ENCODE measurements at places on chromosomes 12 and 14.

DNA sequence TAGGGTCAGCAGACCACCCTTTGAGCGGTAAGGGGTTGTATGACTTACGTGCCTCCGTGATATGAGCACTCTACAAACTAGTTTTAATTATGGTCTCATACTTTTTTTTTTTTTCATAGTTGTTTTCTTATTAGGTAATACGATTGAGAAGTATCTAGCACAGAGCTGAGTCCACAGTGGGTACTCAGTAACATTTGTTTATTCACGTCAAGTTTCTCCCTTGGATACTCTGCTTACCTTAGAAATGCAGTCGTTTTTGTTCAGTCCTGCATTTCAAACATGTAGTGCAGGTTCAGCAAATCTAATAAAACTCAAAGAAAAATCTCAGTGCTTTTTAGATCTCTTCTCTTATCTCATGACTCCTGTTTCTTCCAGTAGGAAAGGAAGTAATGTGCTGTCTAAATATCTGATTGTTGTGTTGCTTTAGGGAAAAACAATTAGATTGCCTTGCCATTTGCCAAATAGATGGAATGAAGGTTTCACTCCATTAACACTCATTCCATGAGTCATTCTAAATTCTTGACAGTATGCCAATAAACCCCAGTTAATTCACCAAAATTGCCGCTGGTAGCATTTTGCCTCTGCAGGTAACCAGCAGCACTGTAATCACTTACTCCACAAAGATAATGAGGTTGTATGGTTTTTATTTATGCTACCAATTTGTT, 118.9 kb downstream of the PTCSC3 start:
- no peak for DNase-seq

GRCh38 chr12:23847857-23848256, 101.6 kb downstream of the SOX5 start:
- DNase-seq, result no peak

DNA sequence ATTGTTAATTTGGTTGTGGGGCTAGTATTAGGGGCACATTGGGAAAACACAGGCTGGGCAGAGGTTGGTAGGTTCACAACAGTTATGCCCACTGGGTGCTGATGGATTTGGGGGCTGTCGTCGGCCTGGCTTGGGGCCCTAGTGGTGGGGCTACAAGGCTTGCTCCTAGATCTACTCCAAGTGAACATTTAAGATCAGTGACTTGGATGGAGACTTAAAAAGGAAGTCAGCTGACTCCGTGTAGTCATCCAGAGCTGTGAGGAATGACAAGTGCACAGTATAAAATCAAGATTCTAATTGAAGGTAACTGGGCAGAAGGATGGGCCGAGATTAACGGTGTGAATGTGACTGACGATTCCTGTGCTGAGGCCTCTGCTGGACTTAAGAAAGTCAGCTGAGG, 12.8 kb upstream of the NR4A1 start:
- peak; percentile 69 for DNase-seq

- no peak for DNase-seq
Measured at GRCh38 chr12:10361084-10361483, 28.8 kb downstream of the KLRK1 start.

- DNase-seq, result no peak
Measured at GRCh38 chr14:99134516-99135046, 137.4 kb downstream of the BCL11B start.

- DNase-seq, result no peak
Measured at GRCh38 chr12:114826244-114826643, 142.3 kb upstream of the TBX3 start.

DNA sequence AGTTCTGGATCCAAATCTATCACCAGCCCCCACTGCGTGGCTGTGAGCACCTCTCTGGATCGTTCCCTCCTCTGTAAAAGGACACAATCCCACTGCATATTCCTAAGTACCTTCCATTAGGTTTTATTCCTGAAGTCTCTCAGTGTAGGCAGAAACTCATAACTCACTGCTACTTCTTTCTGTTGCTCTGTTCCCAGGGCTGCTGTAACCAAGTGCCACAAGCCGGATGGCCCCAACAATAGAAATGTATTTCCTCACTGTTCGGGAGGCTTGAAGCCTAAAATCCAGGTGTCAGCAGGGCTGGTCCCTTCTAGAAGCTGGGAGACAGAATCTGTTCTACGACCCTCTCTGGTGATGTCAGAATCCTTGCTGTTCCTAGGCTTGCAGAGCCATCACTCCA, 24.9 kb downstream of the FOXN3 start:
- no peak for DNase-seq

GRCh38 chr12:4567073-4567881, 5.3 kb downstream of the DYRK4 start:
- no peak for DNase-seq

GRCh38 chr14:44107156-44107555, 399.9 kb downstream of the FSCB start:
- no peak for DNase-seq

DNA sequence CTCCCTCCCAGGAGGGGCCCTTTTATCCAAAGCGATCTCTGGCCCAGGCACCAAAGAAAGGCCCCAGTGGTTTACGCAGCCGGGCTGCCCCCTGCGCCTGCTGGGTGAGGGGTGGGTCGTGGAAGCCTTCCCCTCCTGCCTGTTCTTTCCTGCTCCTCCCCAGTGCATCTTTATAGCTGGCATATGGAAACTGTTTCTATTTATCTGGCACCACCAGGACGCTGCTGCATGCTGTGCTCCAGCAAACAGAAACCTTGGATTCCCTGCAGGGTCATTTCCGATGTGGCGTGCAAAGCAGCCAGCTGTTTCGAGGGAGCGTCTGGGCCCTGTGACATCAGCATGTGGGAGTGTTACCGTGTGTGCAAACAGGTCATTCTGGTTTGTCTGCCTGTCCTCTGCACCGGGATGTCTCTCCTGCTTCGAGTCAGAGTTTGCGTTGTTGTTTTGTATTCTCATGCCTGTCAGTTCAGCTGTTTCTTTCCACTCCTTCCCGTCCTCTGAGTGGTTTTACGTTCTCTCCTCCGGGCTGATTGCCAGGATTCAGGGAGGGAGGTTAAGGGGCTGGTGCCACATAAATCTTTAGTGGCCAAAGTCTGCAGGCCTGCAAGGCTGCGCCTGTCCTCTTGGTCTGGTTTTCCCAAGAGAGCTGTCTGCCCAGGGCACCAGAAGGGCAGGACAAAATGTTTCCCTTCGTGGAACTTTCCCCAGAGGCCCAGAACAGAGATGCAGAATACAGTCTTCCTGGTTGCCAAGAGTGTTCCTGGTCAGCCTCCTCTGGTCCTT, 24.6 kb downstream of the TPCN1 start:
- DNase-seq, result peak; percentile 85

DNA sequence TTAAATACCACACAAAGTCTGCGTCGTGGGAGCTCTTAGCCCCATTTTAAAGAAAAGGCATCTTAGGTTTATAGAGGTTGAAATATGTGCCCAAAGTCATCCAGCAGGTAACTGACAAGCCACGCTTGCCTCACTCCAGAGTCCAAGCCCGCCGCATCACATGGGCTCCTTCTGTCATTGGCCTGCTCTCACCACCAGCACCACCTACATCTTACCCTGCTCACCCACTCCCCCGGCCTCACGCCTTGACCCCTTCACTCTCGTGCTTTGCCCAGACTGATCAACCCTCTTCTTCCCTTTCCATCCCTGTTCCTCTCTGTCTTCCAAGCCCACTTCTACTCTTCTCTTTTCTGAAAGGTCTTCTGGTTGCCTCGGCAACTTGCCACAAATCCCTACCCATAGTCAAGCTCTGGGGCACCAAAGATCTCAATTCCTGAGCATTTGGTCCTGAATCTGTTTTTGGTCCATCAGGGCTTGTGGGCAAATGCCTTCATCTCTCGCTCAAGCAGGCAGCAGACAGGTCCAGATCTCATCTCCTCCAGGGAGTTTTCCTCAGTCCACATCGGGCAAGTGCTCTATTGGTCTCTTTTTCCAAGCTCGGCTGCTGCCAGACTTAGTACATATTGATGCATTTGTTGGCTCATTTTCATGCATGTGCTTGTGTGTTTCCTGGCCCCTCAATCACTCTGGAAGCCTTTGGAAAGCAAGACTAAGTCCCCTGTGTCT, 3.5 kb upstream of the KRT1 start:
- no peak for DNase-seq

- no peak for DNase-seq
Measured at GRCh38 chr12:47556261-47557030, 149.4 kb downstream of the RPAP3 start.

DNA sequence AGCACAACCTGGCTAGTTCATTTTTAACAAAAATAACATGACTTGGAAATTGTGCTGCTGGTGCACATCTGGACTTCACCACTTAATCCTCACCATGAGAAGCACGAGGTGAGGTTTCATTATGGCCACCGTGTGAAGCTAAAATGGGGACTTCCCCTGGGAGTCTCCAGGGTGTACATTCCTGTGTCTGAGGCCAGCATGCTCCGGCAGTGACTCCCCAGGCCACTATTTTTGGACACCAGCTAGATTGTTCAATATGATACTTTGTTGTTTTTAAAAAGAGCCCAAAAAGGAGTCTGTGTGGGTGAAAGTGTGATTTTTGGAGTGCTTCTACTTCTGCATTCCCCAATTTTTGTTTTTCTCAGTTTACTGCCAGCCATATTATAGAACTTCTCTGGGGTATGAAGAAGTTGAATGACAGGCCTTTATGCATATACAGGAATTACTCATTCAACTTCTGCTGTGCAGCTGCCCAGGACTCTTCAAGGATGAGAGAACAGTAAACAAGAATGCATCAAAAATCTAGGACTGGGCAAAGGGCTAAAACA, 16.9 kb upstream of the AICDA start:
- peak; percentile 56 for DNase-seq

- DNase-seq, result no peak
Measured at GRCh38 chr14:77674931-77675330, 32.9 kb downstream of the ALKBH1 start.

DNA sequence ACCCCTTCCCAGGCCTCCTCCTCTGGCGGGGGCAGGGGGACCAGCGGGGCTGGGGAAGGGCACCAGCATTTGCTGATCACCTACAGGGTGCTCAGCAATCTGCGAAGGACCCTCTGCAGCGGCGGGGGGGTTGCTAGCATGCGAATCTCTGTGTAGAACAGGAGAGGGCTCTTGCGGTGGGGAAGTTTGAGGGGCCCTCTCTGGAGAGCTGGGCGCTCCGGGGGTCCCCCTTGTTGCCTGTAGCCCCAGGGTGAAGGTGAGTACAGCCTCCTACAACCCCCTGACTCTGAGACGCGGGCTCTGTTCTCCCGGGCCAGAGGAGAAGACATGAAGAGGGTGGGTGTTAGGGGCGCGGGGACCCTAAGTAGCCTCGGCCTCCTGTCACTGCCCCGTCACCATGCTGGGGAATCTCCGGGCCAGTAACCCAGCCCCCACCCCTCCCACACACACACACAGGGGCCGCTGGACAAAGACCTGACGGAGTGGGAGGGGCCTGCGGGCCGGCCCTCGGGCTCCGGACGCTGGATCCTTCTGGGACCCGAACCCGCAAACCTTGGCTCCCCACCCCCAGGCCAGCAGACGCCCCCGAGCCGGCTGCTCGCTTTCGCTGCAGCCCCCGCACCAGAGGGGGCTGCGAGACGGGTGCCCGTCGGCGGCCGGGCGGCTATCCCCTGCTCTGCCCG, 734 bp downstream of the FIGNL2 start:
- DNase-seq, result no peak

GRCh38 chr14:68702135-68702534, 90.7 kb downstream of the ZFP36L1 start:
- no peak for DNase-seq

DNA sequence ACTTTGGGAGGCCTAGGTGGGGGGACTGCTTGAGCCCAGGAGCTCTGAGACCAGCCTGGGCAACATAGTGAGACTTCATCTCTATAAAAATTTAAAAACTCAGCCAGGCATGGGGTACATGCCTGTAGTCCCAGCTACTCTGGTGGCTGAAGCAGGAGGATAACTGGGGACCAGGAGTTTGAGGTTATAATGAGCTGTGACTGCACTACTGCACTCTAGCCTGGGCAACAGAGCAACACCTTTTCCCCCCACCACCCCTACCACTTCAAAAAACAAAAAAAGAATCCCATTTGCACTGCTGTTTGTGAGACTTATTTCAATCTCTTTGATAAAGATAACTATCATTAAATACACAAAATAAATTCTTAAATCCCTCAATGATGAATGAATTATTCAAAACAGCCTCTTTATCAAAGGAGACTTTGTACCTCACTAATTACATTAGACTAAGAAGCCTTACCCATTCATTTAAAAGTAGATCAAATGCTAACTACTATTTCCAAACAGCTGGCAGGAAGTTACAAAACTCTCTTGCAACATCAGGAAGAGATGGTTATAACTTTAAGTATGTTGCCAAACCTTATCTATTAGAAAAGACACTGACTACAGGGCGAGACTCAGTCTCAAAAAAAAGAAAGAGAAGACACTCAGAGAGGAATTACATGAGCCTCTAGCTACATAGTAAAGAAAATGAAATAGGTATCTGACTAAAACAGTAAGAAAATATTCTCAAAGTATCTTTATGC, 14.7 kb downstream of the BLTP3B start:
- DNase-seq, result peak; percentile 76

DNA sequence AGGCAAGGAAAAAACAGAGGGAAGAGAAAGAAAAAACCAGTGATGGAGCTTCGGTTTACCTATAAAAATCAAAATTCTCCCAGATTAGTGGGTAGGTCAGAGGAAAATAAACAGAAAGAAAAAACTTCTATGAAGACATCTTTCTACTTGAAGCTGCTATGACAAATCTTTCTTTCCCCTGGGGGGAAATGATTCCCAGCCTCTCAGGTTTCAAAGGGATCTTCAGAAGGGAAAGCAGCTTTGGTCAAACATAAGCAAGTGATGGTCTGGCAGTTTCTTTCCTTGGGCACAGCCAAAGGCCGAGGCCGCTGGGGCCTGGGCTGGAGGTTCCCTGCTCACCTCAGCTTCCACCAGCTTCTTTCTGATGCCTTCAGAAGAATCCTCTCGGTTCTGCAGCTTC, 104.5 kb downstream of the PRKAB1 start:
- no peak for DNase-seq

DNA sequence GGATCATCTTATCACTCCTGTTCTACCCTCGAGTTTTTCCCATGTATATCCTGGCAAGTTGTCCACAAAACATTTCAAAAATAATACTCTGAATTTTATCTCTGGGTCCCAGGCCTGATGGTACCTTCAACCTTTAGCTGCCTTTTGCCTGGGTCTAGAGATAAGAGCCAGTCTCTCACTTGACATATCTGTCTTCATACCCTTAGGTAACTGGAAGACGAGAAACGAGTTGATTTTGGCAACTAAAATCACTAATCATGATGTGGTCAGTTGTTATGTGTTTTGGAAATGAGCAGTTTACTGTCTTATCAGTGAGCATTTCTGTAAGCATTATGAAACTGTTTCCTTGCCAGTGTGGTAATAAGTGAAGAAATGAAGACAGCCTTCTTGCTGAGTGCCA, 6.3 kb downstream of the RNF10 start:
- peak; percentile 90 for DNase-seq

GRCh38 chr14:75662966-75663365, 1.9 kb downstream of the TTLL5 start:
- no peak for DNase-seq

- DNase-seq, result no peak
Measured at GRCh38 chr14:100816950-100817901, 8.7 kb upstream of the MEG3 start.

DNA sequence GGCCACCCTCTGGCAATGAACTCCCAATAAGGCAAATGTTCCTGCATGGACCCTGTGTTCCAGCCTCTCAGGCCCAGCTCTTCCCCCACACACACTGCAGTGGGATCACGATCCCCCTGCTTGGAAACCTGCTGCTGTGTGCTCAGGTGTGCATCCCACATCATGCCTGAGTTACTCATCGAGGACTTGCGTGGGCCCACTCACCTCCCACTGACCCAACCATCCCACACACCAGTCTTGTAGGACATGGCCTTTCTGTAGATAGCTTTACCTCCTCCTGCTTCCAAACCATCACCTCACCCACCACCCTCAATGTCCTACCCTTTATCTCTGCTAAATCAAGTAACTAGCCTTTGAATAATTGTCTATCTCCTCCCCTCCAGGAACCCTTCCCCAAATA, 24.6 kb downstream of the NPC2 start:
- no peak for DNase-seq
